ENCODE measurements at places on chromosomes 1 and 21. TPM values are rescaled to one million over a fixed set of nuclear protein-coding genes. Genes with fewer than 3 reads are reported as not detected.

The RNU1-3 gene
- under 0.01 TPM for total RNA-seq

The CTTNBP2NL gene
- total RNA-seq: 1.9 TPM

The RPAP2 gene
- 4.8 TPM for total RNA-seq

The NBPF10 gene
- 1.6 TPM for total RNA-seq

The OR2L5 gene
- 1.3 TPM for total RNA-seq

The BATF3 gene
- total RNA-seq: 3.2 TPM

The TRAF3IP3 gene
- total RNA-seq: 32.9 TPM

The LINGO4 gene
- total RNA-seq: under 0.01 TPM

The SPRR2G gene
- total RNA-seq: not detected

The CELA3B gene
- total RNA-seq: not detected

The CRNN gene
- not detected for total RNA-seq

The SERPINC1 gene
- under 0.01 TPM for total RNA-seq

The LRRC40 gene
- total RNA-seq: 6.7 TPM

The CRYBG2 gene
- under 0.01 TPM for total RNA-seq

The BROX gene
- total RNA-seq: 15.9 TPM

The SIM2 gene
- total RNA-seq: not detected

The FCRL5 gene
- 1.1 TPM for total RNA-seq

The SMCP gene
- total RNA-seq: not detected

The RNF186 gene
- under 0.01 TPM for total RNA-seq

The AGT gene
- not detected for total RNA-seq

The SLC30A1 gene
- 7.3 TPM for total RNA-seq

The PPIAL4G gene
- total RNA-seq: under 0.01 TPM

The SELENBP1 gene
- 3.0 TPM for total RNA-seq

The MYCL gene
- 0.27 TPM for total RNA-seq

The SLC44A5 gene
- total RNA-seq: 3.5 TPM

The TMEM269 gene
- total RNA-seq: under 0.01 TPM

The C1orf185 gene
- total RNA-seq: not detected

The LCE1A gene
- total RNA-seq: not detected

The RNU1-1 gene
- under 0.01 TPM for total RNA-seq

The SLX9 gene
- total RNA-seq: 14.3 TPM

The HDGF gene
- 68.1 TPM for total RNA-seq

The TRIM67 gene
- under 0.01 TPM for total RNA-seq

The PLEKHN1 gene
- 0.54 TPM for total RNA-seq

The TFF2 gene
- not detected for total RNA-seq

The MXRA8 gene
- not detected for total RNA-seq

The IGSF3 gene
- 0.27 TPM for total RNA-seq

The CELSR2 gene
- total RNA-seq: 0.27 TPM

The KCNH1 gene
- total RNA-seq: under 0.01 TPM

The RGS4 gene
- total RNA-seq: not detected

The KCNT2 gene
- 0.27 TPM for total RNA-seq
